ENCODE measurements at places on chromosomes 2 and 18. TPM values are rescaled to one million over a fixed set of nuclear protein-coding genes. Genes with fewer than 3 reads are reported as not detected.

The ZFAND2B gene
- 20.7 TPM for total RNA-seq

GRCh38 chr18:75353357-75353756 is 74.1 kb downstream of the SMIM21 start:
- H3K4me3 ChIP-seq: no peak overlapping the region
- no peaks in the 10 kb centered on the region for H3K4me1 ChIP-seq
- no peaks in the 10 kb centered on the region for H3K36me3 ChIP-seq
- H3K27me3 ChIP-seq: no peaks in the 10 kb centered on the region
- DNase-seq: no peak
- no peak overlapping the region for H3K27ac ChIP-seq

DNA sequence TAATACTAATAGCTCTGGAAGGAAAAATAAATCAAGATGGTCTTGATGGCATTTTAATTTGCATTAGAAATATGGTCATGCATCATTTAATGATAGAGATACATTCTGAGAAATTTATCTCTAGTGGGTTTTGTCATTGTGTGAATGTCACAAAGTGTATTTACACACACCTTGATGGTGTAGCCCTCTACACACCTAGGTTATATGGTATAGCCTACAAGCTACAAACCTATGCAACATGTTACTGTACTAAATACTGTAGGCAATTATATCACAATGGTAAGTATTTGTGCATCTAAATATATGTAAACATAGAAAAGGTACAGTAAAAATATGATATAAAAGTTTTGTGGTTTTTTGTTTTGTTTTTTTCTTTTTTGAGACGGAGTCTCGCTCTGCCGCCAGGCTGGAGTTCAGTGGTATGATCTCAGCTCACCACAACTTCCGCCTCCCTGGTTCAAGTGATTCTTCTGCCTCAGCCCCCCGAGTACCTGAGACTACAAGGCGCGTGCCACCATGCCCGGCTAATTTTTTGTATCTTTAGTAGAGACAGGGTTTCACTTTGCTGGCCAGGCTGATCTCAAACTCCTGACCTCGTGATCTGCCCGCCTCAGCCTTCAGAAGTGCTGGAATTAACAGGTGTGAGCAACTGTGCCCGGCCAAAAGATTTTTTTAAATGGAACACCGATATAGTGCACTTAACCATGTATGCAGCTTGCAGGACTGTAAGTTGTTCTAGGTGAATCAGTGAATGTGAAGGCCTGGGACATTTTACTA is 83.7 kb upstream of the UBXN4 start:
- no peaks in the 10 kb centered on the region for H3K27me3 ChIP-seq
- no peak for DNase-seq
- H3K36me3 ChIP-seq: no peaks in the 10 kb centered on the region
- H3K4me3 ChIP-seq: no peak overlapping the region
- H3K27ac ChIP-seq: no peak overlapping the region

The RAB17 gene
- 31.9 TPM for total RNA-seq

DNA sequence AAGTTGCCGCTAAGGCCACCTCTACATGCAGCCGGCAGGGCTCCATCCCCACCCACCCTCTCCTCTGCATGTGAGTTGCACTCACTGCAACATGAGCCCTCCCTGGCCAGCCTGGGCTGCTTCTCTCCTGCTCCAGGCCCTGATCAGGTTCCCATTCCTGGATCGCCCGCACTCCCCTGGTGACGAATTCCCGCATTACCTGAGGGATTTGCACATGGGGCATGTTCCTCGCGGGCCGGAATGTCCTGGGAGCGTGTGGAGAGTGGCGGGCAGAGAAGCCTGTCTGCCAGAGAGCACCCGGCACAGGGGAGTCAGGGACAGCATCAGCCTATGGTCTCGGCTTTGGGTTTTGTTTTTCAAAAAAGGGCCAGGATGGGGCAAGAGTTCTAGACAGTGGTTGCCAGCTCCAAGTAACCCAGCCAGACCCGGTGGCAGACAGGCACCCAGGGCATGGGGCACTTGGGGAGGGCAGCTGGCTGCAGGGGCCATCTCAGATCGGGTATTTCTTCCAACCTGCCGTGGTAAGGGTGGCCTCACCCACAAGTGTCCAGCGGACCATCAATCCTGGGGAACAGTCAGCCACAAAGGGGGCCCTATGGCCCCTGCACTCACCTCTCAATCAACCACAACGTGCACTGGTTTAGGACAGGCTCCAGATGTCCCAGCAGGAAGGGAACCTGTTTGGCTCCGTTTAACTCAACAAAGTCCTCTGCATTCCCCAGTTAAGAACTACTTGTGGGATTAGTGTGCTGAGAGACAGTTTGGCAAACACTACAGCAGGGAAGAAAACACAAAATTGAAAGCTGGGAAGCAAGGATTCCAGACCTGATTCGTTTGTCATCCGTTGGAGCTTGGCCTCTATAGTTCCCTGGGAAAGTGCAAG is 187.7 kb downstream of the SMAD7 start:
- H3K4me1 ChIP-seq: no peaks in the 10 kb centered on the region
- DNase-seq: no peak
- H3K27me3 ChIP-seq: no peaks in the 10 kb centered on the region

The TEX44 gene
- not detected for total RNA-seq

DNA sequence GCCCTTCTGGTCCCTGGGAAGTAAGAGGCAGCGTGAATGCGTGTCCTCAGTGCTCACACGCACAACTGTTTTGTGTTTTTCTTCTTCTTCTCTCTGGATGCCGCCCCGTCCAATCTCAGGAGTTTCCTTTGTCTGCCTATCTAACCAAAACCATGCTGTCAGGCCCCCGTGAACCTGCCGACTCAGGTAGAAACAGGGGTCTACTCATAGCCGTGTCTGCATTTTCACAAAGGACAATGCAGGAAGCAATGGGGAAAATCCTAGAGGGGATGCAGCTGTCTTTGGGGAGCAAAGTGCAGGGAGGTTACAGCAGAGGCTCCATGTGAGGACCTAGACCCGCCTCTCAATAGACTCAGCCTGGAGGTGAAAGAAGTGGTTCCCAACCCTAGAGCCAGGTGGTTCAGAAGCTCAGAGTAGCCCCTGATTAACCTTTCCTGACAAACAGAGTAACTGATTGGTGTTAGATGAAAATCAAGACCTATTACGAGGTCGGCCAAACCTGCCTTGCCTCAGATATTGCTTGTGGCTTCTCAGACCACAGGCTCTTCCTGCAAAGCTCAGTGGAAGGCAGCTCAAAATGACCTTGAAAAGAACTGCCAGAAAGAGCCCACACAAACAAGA is 49.3 kb downstream of the CD226 start:
- no peaks in the 10 kb centered on the region for H3K27me3 ChIP-seq
- no peaks in the 10 kb centered on the region for H3K36me3 ChIP-seq
- DNase-seq: no peak
- H3K4me1 ChIP-seq: no peaks in the 10 kb centered on the region
- H3K27ac ChIP-seq: no peak overlapping the region

Measured in pancreas (tissue), 10 donors.